ENCODE measurements at places on chromosomes 13 and 19.

DNA sequence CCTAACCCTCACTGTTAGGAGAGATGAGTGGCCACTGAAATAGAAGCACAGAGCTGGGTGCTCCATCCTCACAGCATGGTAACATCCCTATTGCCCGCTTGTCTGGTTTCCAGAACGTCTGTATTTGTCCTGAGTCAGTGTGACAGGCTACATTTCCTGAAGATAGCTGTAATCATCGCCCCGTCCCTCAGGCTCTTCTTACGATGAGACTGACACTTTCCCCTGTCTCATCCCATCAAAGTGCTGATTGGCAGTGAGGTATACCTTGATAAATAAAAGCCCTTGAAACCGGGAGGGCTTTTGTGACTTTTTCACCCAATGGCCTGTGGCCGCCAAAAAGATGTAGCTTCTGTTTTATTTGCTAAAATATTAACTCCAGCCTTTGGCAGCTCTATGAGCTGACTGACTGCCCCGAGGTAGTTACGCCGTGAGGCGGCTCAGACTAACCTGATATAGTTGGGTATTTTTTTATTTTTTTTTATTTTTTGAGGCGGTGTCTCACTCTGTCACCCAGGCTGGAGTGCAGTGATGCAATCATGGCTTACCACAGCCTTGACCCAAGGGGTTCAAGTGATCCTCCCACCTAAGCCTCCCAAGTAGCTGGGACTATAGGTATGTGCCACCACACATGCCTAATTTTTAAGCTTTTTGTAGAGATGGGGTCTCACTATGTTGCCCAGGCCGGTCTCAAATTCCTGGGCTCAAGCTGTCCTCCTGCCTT is 5.7 kb upstream of the LRRC4B start:
- DNase-seq = no peak

- no peak for DNase-seq
Measured at GRCh38 chr13:30318026-30318425, 10.7 kb upstream of the KATNAL1 start.

DNA sequence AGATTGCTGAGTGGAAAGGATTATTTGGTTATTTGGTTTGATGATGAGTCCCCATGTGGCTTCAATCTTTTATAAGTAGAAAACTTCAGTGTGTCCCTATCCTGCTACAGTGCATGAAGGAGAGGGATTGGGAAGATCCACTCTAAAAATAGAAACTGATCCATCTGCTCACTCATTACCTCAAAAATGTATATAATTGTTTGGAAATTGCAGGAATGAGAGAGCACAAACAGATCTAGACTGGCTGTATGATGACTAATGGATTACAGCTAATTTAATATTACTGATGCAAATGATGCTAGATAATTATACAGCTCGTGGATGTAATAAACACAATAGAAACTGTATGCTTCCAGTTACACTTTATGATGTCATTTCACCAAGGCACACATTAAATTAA is 625.3 kb upstream of the PRR20A start:
- DNase-seq = no peak

GRCh38 chr13:83839146-83839545 is 43.1 kb downstream of the SLITRK1 start:
- no peak for DNase-seq

GRCh38 chr13:35567406-35567980 is 91.0 kb upstream of the MAB21L1 start:
- DNase-seq = no peak

DNA sequence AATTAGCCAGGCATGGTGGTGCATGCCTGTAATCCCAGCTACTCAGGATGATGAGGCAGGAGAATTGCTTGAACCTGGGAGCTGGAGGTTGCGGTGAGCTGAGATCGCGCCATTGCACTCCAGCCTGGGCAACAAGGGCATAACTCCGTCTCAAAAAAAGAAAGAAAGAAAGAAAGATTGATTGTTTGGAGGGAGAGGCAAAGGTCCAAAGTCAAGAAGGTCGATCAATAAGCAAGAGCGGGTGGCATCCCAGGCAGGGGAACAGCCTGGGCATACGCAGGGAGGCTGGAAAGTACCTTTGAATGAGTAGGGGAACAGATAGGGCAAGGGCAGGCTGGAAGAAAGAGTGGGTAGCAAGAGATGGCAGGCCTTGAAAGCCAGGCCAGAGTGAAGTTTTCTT is 11.9 kb upstream of the APOC4 start:
- DNase-seq = no peak

DNA sequence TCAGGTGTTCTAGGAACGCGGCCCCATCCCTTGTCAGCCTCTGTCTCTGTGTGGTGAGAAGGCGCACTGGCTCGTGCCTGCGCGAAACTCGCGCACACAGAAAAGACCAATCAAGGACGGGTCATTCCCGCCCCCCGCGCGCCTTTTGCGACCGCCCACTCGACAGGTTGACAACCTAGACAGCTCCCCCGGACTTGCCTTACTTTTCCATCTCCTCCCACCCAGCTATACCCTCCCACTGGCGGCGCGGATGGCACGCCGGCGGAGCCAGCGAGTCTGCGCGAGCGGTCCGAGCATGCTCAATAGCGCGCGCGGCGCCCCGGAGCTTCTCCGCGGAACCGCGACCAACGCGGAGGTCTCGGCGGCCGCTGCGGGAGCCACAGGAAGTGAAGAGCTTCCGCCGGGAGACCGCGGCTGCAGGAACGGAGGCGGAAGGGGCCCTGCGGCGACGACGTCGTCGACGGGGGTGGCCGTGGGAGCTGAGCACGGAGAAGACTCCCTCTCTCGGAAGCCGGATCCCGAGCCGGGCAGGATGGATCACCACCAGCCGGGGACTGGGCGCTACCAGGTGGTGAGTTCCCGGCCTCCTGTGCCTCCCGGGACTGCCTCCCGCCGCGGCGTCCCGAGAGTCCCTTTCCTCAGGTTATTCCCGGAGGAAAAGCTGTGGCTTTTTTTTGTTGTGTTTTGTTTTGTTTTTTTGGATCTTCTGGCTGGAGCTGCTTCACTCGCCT is at the start of gene NDFIP2:
NDFIP2 (plus strand) TSS at position 202 of the 731 bp plus-strand sequence; CDS start at position 251, 49 bp downstream.
- DNase-seq = peak; percentile 59

DNA sequence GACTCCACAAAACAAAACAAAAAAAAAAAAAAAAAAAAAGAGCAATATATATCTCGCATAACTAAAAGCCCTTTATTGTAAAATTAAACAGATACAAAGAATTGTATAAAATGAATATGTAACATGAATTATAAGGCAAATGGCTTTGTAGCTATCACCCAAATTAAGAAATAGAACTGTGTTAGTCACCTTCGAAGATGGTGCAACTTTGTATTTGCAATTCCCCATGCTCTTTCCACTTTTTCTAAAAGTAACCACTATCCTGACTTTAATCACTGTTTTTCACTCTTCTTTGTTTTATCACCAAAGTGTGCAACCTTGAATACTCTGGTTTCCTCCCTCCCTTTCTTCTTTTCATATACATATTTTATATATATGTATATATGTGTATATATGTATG is 57.1 kb upstream of the HTR2A start:
- DNase-seq = no peak

DNA sequence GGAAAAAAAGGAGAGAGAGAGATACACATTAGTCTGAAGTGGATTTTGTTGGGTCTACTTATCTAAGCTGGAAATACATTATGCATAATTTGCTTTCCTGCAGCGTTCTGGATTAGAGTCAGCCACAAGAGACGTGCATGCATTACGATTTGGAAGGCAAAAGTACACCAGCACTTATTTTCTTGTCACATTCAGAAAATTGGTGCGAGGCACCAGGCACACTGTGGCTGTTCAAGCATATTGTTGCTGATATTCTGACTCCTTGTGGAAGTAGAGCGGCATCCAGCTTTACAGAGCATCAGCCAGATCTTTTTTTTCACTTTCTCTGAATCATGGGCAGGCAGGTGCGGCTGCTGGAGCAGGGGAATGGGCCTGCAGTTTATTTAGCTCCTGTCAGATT is 905.6 kb upstream of the SPRY2 start:
- no peak for DNase-seq

DNA sequence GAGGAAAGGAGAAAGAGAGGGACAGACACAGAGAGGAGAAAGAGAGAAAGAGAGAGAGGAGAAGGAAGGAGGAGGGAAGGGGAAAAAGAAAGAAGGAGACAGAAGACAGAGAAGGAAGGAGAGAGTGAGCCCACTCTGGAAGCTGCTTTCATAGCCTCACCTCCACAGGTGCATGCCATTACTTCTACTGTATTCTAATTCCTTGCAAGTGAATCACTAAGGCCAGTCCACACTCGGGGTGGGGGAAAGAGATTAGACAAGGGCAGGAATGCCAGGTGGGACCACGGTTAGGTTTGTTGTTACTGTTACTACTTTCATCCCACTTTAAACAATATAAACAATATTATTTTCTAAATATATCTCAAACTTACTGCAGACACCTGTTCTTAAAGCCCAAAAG is 684.5 kb upstream of the ARGLU1 start:
- DNase-seq = no peak

- peak; percentile 30 for DNase-seq
Measured at GRCh38 chr19:48152551-48152950, 17.6 kb downstream of the LIG1 start.

DNA sequence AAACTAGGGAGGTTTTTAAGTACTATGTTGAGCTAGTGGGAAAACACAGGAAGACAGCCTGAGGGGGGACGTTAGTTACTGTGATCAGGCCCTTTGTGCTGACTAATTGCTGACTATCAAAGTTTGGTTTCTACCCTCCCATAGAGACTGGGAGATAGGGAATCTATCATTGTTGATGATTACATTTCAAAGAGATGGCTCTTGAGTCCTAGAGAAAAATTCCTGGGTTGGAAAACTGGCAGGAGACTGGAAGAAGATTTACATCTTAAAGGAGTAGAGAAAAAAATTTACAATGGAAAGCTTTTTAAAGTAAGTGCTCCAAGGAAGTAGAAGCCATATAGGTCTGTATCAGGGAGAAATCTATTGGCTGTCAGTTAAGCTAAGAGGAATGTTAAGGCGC is 522.0 kb upstream of the KLHL1 start:
- DNase-seq = no peak

GRCh38 chr19:32130332-32130731 is 215.1 kb upstream of the ZNF507 start:
- DNase-seq = no peak

DNA sequence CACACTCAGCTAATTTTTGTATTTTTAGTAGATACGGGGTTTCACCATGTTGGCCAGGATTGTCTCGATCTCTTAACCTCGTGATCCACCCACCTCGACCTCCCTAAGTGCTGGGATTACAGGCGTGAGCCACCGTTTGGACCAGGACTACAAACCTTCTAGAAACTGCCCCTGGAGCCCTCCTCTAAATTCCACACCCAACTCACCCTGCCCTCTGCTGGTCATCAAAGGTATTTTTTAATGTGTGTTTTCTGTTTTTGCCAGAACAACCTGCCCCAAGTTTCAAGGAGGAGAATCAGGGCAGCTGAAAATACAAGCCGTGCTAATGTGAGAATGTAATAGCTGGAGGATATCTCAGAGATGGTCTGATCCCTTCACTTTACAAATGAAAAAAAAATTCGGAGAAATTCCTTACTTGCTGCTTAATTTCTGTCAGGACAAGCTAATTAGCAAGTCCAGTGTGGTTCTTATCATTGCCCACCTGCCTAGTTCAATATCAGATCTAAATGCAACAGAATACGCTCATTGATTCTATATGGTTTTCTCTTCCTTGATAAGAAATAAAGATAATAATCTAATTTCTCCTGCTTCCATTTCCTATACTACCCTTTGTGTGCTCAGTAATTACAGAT is 4.1 kb downstream of the ATP8A2 start:
- DNase-seq = peak; percentile 40

DNA sequence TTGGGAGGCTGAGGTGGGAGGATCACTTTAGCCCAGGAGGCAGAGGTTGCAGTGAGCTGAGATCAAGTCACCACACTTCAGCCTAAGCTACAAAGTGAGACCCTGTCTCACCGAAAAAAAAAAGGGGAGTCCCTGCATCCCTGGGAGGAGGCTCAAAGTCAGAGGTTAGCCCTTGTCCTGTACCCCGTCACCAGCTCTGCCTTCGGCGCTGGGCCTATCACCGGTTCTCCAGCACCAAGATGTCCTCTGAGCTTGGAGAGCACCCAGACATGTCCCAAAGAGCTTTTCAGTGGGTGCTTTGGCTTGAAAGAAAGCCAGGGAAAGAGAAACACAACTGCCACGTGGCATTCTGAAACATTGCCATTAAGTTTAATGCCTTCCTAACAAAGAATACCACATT is 356.9 kb upstream of the TSHZ3 start:
- no peak for DNase-seq

GRCh38 chr13:79497064-79497463 is 16.1 kb downstream of the NDFIP2 start:
- DNase-seq = no peak

GRCh38 chr19:53047379-53047778 is 2.8 kb downstream of the ERVV-2 start:
- DNase-seq = no peak

GRCh38 chr13:113637262-113638160 is 20.5 kb downstream of the ATP4B start:
- DNase-seq = no peak

- no peak for DNase-seq
Measured at GRCh38 chr13:39095500-39095899, 57.2 kb downstream of the NHLRC3 start.

DNA sequence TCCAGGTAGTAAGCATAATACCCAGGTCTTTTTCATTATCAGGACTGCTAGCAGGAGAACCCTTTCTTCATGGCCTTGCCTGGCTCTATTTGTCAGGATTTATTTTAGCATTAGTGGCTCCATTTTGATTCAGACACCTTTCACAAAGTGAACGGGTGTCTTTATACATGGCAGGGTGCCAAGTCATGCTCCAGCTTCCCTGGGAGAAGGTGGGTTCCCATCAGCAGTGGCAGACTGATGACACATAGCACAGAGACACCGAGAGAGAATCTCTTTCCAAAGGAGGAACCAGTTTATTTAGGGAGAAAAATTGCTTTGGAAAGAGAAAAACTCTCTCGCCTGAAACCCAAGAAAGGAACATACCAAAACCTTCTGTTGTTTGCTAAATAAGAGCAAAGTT is 135.3 kb upstream of the TMTC4 start:
- no peak for DNase-seq

DNA sequence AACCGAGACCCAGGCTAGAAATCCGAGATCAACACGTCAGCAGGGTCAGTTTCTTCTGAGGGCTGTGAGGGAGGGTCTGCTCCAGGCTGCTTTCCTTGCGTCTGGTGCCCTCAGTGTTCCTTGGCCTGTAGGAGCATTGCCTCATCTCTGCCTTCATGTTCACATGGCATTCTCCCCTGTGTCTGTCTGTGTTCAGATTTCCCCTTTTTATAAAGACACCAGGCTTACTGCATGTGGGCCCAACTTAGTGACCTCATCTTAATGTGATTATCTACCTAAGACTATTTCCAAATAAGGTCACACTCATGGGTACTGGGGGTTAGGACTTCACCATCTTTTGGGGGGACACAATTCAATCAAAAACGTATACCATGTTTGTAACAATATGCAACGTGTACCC is 57.2 kb upstream of the C1QTNF9 start:
- DNase-seq = no peak

DNA sequence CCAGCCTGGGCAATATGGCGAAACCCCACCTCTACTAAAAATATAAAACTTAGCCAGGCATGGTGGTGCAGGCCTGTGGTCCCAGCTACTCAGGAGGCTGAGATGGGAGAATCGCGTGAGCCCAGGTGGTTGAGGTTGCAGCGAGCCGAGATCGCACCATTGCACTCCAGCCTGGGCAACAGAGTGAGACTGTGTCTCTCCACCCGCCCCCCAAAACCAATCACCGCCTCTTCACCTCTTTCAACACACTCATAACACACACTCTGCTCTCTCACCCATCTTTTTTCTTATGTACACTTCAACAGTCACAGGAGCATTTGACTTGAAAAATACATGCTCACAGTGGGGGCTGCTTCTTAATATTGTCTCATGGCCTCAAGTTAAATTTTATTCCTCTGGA is 76.8 kb downstream of the ESD start:
- DNase-seq = no peak

All from KG1 (cell line).